ENCODE measurements at places on chromosomes 4 and X.

- DNase-seq, result no peak
Measured at GRCh38 chrX:43898406-43899035, 16.3 kb upstream of the MAOB start.

GRCh38 chr4:56222514-56222913, 164.8 kb downstream of the AASDH start:
- DNase-seq, result no peak

- no peak for DNase-seq
Measured at GRCh38 chrX:20042221-20042620, 51.4 kb upstream of the BCLAF3 start.

DNA sequence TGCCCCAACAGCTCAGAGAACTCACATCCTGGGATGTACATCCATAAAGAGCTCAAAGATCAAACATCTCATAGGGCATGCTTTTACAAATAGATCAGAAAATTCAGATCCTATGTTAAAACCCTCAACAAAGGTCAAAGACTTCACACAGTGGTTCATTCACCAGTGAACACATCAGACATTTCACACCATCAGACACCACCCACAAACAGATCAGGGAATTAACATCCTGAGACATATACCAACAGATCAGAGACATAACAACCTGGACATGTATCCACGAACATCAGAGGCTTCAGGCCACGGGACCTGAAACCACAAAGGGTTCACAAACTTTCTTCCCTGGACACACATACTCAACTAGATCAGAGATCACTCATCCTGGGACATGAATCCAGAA, 23.4 kb downstream of the SUV39H1 start:
- DNase-seq, result no peak

DNA sequence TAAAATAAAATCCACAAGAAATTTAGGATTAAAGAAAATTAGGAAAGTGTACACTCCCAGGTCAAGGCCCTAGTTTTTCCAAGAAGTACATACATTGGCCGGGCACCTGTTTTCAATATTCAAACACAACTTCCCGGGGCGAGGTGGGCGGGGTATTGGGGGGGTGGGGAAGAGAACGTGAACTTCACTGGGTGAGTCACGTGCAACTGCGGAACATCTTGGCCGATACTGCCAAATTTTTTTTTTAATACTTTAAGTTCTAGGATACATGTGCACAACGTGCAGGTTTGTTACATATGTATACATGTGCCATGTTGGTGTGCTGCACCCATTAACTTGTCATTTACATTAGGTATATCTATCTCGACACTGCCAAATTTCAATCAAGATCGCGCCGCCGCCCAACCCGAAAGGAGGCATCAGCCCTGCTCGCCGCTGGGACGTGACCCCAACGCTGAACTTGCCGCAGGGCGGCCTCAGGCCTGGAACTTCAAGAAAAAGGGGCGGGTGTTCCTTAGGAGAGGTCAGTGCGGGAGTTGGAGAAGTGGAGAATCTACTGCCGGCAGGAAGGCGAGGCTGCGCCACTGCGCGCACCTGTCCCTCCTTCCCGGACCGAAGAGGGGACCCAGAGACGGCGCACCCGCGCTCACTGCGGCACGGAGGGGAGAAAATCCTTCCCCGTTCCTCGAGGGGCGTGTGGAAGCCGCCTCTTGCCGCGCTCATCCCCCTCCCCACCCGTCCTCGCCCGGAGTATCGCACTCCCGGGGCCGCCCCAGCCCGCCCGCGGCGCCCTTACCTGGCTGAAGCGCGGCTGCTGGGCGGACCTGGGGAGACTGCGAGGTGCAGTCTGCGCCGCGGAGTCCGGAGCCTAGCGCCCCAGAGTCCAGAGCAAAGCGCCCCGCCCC, at the start of gene TEC:
Gene TEC, minus strand, starts transcription at position 883 of the 905 bp plus-strand sequence. CDS start 41,224 bp downstream, outside the sequence.
- DNase-seq, result no peak

- DNase-seq, result no peak
Measured at GRCh38 chr4:188434643-188435042, 295.4 kb downstream of the TRIML1 start.

GRCh38 chr4:156685308-156685707, 286.3 kb downstream of the PDGFC start:
- no peak for DNase-seq

DNA sequence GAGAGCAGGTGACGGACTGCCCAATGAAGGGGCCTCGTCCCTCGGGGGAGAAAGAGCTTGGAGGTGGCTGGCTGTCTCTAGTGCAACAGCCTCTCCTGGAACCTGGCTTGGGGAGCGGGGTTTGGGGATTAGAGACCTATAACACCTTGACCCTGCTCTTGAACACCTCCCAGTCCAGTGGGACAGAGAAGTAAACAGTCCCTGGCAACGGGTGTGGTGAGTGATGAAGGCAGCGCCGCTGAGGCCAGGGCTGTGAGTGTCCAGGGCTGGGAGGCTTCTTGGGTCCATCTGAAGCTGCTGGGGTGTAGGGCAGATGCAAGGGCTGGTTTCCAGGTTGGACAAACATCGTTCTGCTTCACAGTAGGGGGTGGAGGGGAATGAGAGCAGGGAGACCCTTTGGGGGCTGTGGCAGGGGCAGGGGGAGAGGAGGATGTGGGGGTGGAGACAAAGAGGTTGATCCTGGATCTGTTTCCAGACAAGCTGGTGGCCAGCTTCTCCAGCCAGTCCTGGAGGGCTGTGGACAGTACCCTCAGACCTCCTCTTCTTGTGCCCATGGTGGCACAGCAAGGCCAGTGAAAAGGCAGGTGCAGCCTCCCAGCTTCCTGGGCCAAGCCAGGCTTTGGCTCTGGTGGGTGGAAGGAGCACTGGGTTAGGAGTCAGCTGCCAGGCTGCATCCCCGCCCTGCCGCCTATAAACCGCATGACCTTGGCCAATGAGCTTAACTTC, 3.8 kb downstream of the NSG1 start:
- no peak for DNase-seq

DNA sequence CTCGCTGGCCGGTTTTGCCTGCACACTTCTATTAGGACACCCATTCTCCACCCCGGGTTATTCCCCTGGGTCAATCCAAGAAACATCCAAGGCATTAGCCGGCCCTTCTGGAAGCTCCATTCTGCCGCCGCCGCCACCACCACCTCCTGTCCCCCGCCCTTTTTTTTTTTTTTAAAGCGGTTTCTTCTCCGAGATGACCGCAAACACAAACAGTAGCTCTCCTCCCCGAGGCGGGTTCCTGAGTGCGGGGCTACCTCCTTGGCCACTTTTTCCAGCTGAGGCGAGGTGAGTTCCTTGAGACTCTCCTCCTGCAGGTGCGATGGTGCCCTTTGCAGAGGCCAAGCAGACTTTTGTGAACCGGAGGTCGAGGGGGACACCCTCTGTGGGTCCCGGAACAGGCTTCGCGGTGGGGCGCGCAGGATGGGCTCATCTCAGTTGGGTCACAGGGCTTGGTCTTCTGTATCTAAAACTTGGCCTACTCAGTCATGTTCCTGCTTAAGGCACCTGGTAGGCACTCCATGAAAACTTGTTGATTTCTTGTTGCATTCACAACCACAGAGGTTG, 930 bp downstream of the NWD2 start:
- DNase-seq, result no peak

DNA sequence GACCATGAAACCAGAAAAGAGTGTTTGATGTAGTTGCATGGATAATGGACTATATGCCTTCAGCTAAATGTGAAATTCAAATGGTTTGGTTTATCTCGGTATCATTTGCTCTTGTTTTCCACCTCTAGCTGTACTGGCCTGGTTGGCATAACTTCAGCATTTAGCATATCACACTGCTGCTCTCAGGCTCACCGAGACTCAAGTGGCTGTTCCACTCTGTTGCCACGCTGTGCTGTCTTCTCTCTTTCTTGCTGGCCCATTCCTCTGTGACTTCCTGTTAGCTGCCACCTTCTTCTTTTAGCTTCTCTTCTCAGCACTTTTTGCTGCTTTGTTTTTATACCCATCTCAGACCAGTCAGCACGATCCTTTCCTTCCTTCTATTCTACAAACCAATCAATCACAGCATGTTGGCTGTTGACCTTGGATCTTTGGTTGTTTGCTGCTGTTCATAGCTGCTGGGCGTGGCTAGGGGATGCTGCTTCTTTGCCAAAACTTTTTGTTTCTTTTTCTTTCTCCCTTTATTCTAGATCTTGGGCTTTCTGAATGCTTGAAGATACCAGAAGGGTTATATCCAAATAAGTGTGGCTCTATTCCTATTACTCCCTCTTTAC, 24.0 kb downstream of the INTS6L start:
- no peak for DNase-seq

DNA sequence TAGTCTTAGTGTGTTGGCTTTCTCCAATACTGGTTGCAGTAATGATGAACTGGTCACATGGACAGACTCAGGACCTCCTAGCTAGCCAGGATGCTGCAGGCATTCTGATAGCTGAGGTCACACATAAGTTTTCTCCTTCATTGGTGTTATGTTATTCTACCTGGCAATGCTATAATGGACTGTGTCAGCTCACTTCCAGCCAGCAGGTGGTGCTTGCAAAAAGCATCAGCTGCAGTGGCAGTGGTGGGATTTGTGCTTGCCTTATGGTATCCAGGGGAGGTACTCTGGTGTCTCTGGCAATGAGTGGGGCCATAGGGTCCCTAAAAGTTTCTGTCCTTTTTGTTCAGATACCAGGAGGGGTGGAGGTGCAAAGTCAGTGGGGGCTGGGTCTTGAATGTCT, 33.6 kb downstream of the ZNF330 start:
- DNase-seq, result no peak

DNA sequence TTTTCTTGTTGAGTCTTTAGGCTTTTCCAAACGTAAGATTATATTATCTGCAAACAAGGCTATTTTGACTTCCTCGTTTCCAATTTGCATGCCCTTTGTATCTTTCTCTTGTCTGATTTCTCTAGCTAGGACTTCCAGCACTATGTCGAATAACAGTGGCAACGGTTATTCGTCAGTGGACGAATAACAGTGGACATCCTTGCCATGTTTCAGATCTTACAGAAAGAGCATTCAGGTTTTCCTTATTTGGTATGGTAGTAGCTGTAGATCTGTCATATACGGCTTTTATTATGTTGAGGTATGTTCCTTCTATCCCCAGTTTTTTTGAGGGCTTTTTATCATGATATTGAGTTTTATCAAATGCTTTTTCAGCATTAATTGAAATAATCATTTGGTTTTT, 634.6 kb upstream of the ADGRL3 start:
- no peak for DNase-seq

- DNase-seq, result no peak
Measured at GRCh38 chrX:133570549-133570948, 155.3 kb upstream of the GPC4 start.

DNA sequence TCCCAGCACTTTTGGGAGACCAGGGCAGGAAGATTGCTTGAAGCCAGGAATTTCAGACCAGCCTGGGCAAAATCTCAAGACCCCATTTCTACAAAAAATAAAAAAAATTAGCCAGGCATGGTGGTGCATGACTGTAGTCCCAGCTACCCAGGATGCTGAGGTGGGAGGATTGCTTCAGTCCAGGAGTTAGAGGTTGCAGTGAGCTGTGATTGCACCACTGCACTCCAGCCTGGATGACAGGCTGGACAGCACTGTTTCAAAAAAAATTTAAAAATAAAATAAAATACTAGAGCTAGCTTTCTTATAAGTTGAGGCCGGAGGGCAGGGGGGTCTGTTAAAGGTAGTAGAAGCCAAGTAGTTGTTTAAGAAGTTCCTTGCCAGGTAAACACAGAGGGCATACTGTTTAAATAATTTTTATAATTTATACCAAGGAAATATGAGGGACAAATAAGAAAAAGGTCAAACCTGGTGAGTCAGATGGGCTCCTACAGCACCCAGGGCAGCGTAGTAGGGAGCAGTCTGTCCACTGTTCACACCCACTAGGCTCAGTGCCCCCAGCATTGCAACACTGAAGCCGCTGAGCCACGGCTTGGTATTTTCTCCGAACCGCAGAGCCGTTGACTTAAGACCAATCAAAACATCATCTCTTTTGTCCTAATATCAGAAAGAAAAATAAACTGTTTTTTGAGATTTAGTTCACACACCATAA, 17.3 kb downstream of the COQ2 start:
- no peak for DNase-seq

GRCh38 chr4:108972613-108973283, 209.9 kb upstream of the ETNPPL start:
- DNase-seq, result no peak

GRCh38 chrX:10525381-10526120, 94.8 kb downstream of the MID1 start:
- no peak for DNase-seq

GRCh38 chr4:177008071-177008835, 215.5 kb upstream of the VEGFC start:
- DNase-seq, result no peak

DNA sequence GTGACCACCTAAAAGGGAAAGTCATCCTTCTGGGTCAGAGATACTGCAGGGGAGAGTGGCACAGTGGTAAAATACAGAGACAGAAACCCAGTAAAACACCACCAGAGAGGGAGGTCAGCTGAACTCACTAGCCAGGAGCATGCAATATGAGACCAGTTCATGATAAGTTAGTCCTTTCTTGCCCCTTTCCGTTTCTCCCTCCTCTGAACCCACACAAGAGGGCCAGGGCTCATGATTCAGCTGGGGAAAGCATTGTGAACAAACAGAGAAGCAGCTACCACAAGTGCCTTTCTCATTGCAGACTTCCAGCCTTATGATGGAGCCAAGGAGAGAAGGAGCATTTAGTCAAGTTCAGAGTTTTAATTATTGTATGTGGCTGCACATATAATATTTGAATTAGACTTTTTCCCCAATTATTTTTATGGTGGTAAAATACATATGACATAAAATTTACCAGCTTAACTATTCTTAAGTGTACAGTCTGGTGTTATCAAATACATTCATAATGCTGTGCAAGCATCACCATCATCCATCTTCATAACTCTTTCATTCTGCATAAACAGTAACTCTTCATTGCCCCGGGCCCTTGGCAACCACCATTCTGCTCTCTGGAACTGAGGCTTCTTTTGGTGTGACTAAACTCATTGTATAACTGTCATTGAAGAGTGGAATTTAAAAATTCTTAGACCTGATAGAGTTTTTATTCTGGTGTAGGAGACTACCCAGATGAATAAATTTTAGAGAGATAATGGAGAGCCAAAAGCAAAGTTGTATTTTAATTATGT, 114.6 kb downstream of the DDIT4L start:
- no peak for DNase-seq

DNA sequence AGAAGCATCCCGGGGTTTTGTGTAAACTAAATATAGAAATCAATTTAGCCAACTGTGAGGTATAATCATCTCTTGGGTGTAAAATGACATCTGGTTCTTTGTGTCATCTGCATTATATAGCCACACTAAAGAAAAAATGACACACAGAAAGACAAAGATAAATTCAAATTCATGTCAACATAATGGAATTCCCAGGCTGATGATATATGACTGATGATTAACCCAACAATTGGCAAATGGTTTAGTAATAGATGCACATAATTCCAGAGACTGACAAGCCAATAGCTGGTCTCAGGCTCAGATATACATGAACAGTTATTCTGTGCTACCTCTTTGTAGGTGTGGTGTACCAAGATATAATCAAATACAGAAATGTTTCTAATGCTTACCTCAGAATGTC, 375.4 kb upstream of the PITX2 start:
- no peak for DNase-seq

GRCh38 chr4:64417974-64418373, 8.7 kb upstream of the TECRL start:
- no peak for DNase-seq

GRCh38 chr4:86403575-86403974, 43.7 kb upstream of the MAPK10 start:
- no peak for DNase-seq

- peak; percentile 7 for DNase-seq
Measured at GRCh38 chrX:86148024-86148511, at the start of gene DACH2. DACH2 (plus strand) TSS chrX:86148451.

Measured in kidney epithelial cell (primary cell).